ENCODE measurements at places on chromosomes 5 and 9. TPM values are rescaled to one million over a fixed set of nuclear protein-coding genes. Genes with fewer than 3 reads are reported as not detected.
A peak's percentile ranks its signal among the peaks of the same experiment; 100 is the strongest.

Gene RAB3C
- total RNA-seq = 0.94 TPM

Gene C9orf50
- total RNA-seq = not detected

Gene PAPPA
- total RNA-seq = 3.4 TPM

Gene SOHLH1
- not detected for total RNA-seq

Gene SV2C
- total RNA-seq = 0.38 TPM

Gene ABLIM3
- 189 TPM for total RNA-seq

DNA sequence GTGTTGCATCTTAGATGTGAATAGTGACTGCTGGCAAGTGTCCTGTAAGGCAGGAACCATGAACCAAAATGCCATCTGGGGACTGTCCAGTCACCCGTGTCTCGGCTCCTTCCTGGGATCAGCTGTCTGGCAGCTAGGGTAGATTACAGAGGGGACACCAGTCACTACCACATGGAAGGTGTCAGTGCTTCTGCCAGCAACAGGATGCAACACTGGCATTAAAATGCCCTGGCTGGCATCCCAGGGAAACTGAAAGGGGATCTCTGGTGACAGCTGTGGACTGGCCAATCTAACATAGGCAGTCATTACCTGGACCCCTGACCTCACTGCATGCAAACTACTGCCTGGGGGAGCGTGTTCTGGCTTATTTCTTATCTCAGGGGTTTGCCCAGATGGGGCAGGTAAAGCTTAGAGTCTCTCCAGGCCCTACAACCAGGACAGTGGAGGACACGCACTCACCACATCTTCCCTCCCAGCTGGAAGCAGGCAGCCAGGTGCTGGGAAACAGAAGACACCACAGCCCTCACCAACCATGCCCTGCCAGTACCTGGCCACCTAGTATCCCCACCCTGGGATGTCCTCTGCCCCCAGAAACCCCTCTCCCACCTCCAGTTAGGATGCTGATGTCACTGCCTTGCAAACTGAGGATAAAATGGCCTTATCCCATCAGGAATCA, 83.8 kb downstream of the SEMA4D start:
- DNase-seq = peak; percentile 52

DNA sequence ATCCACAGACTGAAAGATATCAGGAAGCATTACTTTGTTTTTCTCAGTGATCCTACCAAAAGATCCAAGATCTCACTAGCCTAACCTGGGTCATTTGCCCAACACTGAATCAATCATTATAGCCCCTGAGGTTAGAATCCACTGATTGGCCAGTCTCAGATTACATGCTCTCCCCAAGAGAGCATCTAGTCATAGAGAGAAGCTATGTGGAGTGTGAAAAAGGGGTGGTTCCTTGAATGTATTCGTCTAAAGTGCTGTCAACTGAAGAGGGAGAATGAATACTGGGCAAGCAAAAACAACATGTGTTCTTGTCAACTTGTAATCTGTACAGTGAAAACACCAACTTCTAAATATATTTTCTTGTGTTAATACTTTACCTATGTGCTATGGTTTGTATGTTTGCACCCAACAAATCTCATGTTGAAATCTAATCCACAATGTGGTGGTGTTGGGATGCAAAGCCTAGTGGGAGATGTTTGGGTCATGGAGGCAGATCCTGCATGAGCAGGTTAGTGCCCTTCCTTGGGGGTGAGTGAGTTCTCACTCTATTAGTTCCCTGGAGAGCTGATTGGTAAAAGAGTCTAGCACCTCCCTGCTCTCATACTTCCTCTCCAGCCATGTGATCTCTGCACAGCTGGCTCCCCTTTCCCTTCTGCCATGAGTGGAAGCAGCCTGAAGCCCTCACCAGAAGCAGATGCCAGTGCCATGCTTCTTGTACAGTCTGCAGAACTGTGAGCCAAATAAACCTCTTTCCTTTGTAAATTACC, 60.3 kb upstream of the PJA2 start:
- DNase-seq = no peak

DNA sequence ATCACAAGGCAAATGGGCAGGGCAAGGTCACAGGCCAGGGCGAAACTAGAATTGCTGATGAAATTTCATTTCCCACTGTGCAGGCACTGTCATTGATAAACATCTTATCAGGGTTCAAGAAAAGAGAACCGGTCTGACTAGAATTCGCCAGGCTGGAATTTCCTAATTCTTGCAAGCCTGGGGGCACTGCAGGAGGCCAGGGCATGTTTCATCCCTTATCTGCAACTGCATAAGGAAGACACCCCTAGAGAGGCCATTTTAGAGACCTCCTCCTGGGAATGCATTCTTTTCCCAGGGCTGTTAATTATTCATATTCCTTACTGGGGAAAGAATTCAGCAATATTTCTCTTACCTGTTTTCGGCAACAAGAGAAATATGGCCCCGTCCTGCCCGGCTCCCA, 266.2 kb upstream of the CYLC2 start:
- no peak for DNase-seq

DNA sequence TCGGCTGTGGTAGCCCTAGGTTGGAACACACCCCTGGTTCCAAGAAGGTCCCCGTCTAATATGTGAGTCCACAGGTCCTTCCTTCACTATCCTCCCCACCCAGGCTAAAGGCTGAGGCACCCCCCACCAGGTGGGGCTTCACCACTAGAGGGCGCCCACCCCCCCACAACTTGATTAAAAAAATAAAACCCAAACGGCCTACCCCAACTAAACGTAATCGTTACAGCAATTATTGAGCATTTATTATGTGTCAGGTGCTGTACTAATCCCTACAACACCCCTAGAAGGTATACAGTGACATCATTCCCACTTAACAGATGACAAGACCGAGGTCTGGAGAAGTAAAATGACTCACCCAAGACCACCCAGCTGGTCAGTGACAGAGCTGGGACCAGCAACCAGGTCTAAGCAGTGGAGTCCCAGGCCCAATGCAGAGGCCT, 65.0 kb downstream of the FGF18 start:
- DNase-seq = no peak

- DNase-seq = no peak
Measured at GRCh38 chr9:21779397-21779796, 23.0 kb upstream of the MTAP start.

GRCh38 chr9:98109052-98109451, 10.0 kb downstream of the TRIM14 start:
- no peak for DNase-seq

DNA sequence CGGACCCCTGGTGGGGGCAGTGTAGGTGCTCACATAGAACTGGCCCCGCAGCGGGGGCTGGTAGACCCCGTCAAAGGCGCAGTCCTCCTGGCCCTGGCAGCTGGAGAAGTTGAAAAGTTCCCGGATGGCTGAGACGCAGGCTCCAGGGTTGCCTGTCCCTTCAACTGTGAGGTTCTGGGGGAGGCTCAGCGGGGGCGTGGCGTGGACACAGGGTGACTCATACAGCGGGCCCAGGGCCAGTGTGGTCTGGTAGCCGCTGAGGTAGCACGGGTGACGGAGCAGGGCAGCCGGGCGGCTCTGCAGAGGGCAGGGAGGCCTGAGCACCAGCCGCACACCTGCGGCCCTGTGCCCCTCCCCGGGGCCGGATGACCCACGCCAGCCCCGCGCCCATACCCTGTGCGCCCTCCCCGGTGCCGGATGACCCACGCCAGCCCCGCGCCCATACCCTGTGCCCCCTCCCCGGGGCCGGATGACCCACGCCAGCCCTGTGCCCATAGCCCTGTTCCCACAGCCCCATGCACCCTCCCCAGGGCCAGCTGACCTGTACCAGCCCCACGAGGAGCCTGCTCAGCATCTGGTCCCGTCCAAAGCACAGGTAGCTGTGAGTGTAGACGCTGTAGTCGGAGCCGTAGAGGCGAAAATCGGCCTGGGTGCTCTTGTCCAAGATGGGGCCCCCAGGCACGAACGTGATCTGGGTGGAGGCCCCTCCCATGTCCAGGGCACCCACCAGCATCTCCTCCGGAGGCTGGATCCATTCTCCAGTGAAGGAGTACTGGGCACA, 5.0 kb downstream of the ENTPD8 start:
- DNase-seq = no peak

GRCh38 chr9:116156621-116157314, 3.2 kb downstream of the PAPPA start:
- DNase-seq = peak; percentile 63

DNA sequence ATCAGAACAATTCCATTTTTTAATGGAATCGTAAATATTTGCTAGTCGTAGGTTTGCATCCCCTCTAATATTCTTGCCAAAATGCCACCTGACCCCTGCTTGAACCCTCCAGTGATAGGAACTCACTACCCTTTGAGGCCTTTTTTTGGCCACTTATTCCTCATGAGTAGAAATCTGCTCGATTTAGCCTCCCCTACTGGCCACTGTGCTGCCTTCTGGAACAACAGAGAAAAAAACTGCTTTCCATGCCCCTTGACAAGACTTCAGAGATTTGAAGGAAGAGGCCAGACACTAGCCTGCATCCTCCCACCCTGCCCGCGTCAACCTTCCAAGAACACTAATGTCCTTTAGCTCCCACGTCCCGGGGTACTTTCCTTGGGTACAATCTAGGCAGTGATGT, 4.1 kb downstream of the CCDC69 start:
- no peak for DNase-seq

DNA sequence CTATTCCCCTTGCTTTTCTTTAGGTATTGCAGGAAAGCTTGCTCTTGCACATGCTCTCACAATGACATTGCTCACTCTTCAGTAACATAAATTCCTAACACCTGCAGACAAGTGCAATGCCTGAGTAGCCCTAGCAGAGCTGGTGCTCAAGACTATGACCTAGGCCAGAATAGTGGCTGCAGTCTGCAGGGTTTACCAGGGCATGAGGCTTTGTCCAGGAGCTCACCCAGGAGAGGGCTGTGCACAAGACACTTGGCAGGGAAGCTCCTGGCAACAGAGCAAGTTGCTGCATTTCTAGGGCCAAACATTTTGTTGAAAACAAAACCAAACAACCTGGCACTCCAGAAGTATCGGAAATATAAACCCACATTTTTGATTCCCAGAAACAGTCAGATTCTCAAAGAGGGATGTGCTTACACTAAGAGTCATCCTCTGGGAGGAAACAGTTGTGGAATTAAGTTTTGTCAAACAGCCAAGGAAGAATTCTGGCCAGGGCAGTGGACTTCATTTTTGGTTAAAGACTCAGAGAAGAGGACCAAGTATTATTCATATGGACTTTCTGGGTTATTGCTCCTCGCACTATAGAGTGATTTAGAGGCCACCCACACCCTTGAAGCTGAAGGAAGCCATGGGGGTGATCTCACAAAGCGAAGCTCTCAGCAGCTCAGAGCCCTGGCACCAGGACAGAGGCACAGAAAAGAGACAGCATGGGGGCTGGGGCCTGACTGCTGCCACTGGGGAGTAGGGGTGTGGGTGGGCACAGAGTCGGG, 44.9 kb downstream of the MACROH2A1 start:
- no peak for DNase-seq

GRCh38 chr5:147911427-147911826, 5.1 kb upstream of the C5orf46 start:
- peak; percentile 40 for DNase-seq

GRCh38 chr9:105510024-105510423, 47.9 kb upstream of the FKTN start:
- no peak for DNase-seq

DNA sequence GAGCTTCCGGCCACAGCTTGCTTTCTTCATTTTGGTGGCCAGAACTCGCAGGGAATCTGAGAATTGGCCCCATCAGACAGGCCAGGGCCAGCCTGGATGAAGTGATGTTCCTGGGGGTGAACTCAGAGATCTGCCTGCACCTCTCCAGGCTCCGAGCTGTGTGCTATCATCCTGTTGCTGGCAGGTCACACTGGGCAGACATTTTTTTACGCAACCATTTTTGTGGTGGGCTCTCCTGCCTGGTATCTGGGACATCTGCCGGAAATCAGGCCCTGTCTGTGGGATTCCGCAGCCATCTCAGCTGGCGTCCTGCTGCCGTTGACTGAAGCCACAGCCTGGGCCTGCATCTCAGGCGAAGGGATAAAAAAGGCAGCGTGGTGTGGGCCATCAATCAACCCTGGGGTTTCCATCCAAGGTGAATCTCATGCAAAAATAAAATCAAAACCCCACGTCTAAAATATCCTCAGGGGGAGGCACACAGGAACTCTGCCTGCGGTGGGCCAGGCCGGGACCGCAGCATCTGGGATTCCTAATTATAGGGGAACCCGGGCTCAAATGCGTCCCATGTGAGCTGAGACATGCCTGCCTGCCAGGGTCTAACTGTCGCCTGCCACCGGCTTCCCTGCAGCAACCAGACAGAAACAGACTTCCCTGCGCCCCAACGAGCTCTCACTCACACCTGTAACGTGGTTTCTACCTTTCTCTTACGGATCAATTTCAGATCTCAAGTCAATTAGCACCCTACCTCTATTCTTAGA, 174.3 kb downstream of the SYK start:
- no peak for DNase-seq

All from heart right ventricle (tissue), 16 donors.